ENCODE measurements at places on chromosomes 4 and X. TPM values are rescaled to one million over a fixed set of nuclear protein-coding genes. Genes with fewer than 3 reads are reported as not detected.

The NKX6-1 gene
- total RNA-seq: 0.83 TPM

The FGF2 gene
- 0.53 TPM for total RNA-seq

The ZNF280C gene
- 5.7 TPM for total RNA-seq

The UGT2B17 gene
- not detected for total RNA-seq

The ADAMTS3 gene
- total RNA-seq: 0.18 TPM

The CXCR3 gene
- total RNA-seq: not detected

The RGN gene
- 0.75 TPM for total RNA-seq

All from esophagus squamous epithelium (tissue), 5 donors.